ENCODE measurements at places on chromosomes 12 and 14.

GRCh38 chr12:14976658-14977057, 3.8 kb downstream of the PDE6H start:
- DNase-seq = no peak

DNA sequence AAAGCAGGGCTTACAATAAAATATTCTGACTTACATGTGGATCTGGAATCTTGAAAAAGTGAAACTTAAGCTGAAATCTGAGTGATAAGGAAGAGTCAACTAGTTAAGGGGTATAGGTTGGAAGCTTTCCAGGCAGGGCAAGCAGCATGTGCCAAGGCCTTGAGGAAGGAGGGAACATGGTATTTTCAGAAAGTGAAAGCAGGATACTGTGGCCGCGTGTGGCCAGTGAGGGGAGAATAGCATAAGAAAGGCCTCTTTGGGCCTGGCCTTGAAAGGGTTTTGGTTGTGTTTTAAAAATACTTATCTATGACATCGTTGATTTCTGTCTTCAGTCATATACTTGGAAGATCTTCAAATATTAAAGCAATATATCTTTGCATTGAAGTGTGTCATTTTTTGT, 213.4 kb downstream of the AKAP6 start:
- no peak for DNase-seq

DNA sequence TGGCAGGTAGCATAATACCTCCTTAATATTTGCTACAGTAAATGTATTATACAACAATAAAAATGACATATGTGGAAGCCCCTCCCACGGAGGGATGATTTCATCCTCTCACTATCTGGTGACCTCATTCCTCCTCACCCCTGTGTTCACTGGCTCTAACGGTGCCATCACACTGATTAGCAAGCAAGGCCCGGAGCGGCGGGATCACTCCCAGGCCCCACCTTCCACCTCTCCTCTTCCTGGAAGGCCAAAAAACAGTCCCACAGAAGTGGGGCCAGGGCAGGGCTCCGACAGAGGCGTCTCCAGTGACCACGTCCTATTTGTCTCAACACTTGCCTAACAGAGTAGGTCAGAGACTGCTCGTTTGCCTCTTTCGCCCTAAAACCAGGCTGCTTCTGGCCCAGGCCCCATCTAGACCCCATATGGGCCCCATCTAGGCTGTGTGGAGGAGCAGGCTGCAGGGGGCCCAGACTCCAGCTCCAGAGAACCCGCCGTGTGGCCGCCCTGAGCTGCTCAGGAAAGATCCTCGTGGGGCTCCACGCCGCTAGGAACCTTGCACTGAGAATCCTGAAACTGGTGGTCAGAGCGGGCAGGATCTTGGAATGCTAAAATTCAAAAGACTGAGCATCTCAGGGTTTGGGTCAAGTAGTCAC, 3.7 kb downstream of the SELPLG start:
- no peak for DNase-seq

DNA sequence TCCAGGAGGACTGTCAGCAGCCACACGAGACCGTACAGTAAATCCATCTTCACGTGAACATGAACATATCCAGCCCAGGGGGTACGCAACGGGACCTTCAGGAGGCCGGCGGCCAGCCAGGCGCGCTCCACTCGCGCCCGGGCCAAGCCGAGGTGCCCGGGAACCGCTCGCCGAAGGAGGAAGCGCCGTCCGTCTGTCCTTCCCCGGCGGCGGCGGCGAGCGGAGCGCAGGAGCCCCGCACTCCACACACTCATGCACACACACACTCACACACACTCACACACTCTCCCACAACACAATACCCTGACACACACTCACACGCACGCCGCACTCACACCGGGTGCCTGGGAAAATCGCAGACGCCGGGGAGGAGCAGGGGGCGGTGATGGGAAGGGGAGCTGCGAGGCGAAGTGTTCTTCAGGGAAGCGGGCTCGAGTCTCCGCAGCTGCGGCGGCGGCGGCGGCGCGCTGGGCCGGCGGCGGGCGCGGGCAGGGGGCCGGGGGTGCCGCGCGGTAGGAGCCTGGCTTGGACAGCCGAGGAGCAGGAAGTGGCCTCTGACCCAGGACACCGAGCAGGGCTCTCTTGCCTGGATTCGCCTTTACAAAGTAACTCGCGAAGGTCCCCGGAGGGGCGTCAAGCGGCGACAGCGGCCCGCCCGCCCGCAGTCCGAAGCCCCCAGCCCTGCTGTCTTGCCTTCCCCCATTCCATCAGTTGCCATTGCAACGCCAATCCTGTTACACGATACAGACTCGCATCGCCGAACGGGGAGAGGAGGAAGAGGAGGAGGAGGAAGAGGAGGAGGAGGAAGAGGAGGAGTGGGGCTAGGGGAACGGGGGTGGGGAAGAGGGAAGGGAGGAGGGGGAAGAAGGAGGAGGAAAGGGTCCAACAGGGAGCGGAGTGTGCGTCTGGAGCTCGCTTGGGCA, 601 bp downstream of the MDGA2 start:
- DNase-seq = no peak

DNA sequence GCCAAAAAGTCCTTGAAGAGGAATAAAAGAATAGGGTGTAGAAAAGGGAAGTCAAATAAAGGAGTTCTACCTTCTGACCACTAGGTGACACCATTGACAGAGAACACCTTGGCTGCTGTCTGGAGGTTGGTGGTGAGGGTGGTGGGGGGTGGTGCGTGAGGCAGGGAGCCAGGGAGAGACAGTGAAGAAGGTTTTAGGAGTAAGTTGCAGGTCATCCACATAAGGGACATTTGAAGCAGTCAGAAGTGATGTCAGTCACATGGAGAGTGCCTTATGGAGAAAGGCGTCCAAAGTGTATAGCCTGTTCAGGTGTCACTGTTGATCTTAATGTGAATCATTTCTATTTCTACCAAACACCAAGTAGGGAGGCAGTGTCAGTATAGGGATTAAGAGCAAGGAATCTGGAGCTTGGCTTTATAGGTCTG, 279.3 kb upstream of the DDHD1 start:
- DNase-seq = no peak

DNA sequence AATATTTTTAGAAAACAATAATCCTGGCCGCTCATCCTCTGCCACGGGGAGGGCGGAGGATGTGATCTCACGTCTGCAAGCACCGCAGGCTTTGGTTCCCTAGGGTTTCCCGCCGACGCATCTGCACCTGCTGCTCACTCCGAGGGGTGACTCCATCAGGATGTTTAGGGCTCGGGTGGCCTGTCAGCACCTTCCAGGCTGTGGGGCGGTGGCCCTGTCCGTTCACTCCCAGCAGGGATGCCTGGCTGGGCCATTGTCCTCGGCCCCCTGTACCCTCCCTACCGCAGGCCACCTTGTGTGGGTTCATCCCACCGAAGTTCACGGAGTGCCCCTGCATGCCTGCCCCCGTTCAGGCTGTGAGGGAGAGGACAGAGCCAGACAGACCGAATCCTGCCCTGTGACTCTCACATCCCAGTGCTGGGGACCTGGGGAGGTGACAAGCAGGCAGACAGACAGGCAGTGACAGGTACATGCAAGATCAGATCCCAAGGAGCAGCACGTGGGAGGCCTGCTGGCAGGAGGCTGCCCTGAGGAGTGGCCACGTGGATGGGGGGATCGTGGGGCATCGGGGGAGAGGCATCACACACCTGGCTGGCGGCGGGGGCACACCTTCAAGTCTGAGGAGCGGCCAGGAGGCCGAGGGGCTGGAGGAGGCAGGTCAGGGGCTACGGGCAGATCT, 112.6 kb downstream of the ADGRD1 start:
- DNase-seq = no peak

DNA sequence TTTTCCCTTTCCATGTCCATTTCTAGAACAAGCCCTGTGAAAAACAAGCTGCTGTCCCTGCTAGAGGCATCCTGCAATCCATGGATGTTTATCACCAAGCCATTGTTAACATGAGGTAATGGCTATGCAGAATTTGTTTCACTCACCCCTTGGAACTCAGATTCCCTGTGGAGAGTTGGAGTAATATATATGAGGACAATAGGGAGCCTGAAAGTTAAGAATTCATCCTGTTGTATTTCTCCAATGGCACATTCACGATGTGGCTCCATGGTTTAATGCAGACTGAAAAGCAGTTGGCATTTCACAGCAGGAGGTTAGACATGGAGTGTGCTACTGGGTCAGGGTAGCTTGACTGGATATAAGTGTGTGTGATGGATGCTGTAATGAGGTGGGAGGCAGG, 32.4 kb downstream of the GPR65 start:
- DNase-seq = no peak

- no peak for DNase-seq
Measured at GRCh38 chr12:63086149-63086915, 64.7 kb downstream of the AVPR1A start.

Data from smooth muscle cell of the brain vasculature (primary cell).